Fibroblast of mammary gland (primary cell): ENCODE measurements at places on chromosomes 12 and 14.

DNA sequence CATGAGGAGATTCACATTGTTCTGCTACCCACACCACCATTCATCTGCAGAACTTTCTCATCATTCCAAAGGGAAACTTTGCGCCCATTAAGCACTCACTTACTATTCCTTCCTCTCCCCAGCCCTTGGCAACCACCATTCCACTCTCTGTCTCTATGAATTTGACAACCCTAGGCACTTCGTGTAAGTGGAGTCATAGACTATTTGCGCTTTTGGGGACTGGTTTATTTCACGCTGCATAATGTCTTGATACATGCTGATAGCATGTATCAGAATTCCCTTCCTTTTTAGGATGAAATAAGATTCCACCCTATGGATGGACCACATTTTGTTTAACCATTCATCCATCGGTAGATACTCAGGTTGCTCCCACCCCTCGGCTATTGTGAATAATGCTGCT lies 4.5 kb upstream of the EML1 start:
- no peak for DNase-seq

DNA sequence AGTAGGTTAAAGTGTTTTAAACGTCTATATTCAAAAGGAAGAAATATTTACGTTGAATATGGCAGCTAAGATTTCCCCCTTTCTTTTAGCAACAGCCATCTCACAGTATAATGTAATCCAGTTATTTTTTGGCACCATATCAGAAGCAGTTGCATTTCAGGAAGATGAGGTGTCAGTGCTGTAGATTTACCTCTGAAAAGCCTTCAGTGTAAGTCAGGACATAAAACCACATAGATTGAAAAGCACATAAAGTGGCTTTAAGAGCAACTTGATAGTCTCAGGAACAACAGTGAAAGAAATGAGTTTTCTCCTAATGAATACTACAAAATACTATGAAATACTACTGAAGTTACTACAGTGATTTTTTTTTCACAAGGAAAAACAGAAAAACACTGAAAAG lies 6.9 kb downstream of the MLH3 start:
- peak; percentile 70 for DNase-seq

DNA sequence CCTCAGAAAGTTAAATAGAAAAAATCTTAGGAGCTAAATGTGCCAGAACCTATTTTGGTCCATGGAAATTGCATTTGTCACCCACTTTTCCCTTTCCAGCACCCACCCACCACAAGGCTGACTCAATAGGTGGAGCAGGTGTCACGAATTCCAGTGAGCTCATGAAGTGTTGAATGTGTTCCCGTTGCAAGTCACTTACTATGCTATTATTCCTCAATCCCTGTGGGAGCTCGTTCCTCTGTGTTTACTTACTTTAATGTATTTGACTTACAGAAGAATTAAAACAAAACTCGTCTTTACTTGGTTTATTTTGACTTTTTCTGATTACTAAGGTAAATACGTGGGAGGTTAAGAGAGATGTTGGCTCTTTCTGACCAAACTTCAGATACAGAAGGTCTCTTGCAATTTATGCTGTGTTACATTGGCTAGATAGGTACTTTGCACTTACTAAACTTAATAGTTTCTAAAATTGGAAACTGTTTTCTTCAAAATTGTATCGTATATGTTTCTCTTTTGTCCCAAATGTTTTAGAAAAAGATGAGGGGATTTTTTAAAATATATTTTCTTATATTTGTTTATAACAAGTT lies 269.4 kb upstream of the NOVA1 start:
- DNase-seq, result peak; percentile 70

- DNase-seq, result peak; percentile 68
These were observed 145.7 kb downstream of the SAMD4A start for GRCh38 chr14:54712465-54713200.

DNA sequence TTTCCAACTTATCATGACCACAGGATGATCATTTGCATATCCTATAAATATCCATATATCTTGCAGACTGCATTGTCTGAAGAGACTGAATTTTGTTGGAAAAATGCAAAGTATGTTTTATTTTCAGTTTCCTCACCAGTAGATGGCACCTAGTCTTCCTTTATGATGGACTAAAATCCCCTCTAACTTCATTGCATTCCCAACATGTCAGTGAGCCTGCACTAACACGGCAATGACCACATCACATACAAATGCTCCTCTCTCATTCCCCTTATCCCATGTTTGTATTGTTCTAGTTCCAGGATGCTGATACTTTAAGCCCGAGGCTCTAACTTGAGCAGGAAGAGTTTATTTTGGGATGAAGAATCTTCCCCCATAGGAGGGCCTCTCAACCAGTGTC lies 24.7 kb upstream of the MYBPC1 start:
- peak; percentile 31 for DNase-seq

DNA sequence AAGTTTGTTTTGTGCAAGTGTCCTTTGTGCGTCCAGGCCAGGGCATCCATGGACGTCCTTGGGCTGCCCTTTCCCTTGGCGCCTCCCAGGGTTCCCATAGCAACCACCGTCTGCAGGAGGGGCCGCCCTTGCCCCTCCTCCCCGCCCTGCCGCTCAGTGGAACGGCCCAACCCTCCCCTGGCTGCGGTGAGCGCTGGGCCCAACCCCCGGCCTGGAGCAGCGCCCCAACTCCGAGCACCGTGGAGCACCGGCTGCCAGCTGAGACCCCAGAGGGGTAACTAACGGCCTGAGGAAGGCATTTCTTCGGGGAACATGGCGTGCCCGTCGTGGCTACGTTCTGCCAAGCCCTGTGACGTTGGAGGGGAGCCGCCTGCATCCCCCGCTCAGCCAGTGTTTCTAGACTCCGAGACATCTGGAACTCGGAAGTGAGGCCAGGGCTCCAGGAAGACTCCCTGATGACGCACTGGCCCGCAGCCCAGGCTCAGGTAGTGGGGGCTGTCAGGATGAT lies 5.3 kb upstream of the ACACB start:
- peak; percentile 83 for DNase-seq

- DNase-seq, result no peak
These were observed 2.0 kb upstream of the SDS start for GRCh38 chr12:113405694-113406093.

- no peak for DNase-seq
These were observed 117.5 kb upstream of the DYRK2 start for GRCh38 chr12:67531051-67531450.

DNA sequence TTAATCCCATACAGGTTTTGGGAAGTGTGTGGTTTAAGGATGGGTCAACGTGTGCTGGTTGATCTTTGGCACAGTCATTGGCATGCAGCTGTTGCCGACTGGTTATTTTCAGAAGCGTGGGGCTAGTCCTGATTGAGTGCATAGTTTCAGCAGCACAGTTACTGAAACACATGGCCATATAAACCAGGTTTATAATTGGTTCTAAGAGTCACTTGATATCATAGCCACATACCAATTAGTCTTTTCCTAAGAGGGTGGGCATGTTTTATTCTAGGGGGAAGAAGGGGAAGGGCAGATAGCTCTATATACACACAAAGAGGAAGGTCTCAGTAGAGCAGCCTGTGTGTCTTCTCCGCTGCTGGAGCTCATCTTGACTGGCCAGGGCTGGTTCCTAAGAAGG lies 11.0 kb upstream of the RPS6KL1 start:
- peak; percentile 40 for DNase-seq

DNA sequence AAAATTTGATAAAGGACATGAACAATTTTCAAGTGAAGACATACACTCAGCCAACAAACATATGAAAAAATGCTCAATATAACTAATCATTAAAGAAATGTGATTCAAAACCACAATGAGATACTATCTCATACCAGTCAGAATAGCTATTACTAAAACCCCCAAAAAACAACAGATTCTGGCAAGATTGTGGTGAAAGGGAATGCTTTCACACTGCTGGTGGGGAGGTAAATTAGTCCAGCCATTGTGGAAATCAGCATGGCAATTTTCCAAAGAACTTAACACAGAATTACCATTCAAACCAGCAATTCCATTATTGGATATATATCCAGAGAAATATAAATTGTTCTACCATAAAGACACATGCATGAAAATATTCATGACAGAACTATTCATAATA lies 18.7 kb upstream of the TAS2R14 start:
- DNase-seq, result no peak

DNA sequence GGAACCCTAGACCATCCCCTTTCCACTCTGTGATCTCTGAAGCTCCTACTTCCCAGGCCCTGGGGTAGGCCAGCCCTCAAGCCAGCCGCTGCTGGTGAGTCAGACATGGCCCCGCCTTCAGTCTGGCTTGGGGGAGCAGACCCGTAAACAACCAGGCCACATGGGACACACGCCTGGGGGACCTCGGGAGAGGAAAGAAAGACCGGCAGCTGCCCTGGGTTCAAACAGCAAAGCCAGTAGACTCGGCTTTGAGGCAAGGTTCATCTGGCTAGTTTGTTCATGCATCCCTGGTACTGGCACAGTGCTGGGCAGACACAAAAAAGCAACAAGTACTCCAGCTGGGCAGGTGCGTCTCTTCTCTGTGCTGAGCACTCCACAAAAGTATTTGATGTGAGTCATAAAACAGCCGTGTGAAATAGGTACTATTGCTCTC lies 101.9 kb downstream of the SETD3 start:
- DNase-seq, result peak; percentile 36

GRCh38 chr12:4939418-4940023 lies 29.8 kb downstream of the KCNA1 start:
- DNase-seq, result no peak

DNA sequence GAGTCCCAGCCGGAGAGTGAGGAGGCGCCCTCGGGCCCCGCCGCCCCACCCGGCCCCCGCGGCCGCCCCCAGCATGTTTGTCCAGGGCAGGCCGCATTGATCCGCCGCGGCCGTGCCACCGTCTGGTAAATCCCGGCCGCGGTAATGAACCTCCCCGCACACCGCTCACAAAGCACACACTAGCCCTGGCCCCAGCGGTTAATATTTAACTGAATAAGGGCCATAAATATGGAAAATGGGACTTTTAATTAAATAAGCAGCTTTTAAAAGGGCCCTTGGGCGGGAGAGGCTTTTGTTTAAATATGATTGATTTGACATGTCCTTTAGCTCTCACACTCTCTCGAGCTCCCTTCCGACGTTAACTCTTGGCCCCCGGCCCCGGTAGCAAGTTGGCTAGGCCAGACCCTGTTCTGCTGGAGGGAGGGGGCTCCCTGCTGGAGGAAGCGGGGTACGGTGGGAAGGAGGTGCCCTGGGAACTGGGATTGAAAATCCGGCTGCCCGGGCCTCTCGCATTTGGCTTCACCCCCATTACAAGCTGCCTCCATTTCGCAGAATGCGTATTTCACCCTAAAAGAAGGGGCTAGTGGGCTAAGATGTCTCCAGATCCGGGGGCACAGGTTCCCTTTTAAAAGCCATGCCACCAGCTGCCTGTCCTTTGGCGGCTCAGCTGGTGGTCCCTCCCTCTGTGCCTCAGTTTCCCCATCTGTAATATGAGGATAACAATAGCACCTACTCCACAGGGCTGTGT lies 199.8 kb downstream of the RBM19 start:
- DNase-seq, result no peak

GRCh38 chr14:98840091-98840490 lies 431.9 kb downstream of the BCL11B start:
- DNase-seq, result no peak

- DNase-seq, result no peak
These were observed 10.3 kb upstream of the PPP4R4 start for GRCh38 chr14:94163796-94164195.

- no peak for DNase-seq
These were observed 101.3 kb downstream of the SLC6A15 start for GRCh38 chr12:84811291-84811690.

- peak; percentile 34 for DNase-seq
These were observed 23.9 kb downstream of the TC2N start for GRCh38 chr14:91843437-91843836.

DNA sequence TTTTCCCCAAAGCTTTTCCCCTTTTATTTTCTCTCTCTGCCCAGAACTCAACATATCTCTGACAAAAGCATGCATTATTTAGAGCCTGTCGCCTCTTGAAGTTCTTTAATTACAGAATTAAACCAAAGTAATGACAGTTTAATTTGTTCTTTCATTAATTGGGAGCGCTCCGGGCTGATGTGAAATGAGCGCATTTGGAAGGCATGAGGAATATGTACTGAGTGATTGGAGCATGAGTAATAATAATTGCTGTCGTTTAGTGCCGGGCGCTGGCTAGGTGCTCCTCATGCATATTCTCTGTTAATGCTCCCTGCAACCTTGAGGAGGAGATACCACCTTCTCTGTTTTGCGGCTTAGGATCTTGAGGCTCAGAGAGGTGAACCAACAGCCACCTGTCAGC lies 120.5 kb downstream of the SLC25A47 start:
- peak; percentile 25 for DNase-seq

DNA sequence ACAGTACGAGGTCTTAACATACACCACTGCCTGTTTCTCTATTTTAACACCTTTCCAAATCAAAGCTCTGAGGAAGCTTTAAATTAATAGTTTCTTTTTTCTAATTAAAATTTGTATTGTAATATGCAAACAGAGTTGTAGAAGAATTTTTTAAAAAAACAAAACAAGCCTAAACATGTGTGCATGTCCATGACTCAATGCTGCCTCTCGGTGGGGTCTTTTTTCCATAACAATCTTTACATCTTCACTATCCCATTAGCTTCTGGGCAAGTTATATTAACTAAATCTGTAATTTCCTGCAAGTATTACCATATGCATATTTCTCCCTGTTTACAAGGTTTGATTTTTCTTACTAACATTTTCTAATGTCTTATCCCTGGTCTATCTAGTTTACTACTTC lies 143.9 kb upstream of the NAV3 start:
- DNase-seq, result peak; percentile 59

GRCh38 chr14:91294153-91294552 lies 49.6 kb upstream of the GPR68 start:
- peak; percentile 18 for DNase-seq

DNA sequence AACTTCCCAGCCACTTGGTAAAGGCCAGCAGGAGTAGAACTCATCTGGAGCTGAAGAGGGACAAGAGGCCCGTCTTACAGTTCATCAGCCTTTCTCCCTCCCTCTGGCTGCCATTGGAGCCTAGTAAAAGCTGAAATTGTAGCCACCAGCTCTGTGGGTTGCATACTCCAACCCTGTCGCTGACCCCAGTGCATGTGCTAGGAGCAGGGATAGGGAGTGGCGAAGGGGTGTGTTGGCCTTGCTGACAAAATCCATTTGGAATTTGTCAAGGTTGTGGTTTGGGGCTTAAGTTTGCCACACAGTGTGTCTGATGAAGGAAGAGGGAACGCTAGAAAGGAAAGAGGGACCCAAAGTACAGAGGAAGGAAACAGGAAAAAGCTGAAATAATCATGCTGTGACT lies 4.0 kb upstream of the ARF3 start:
- DNase-seq, result no peak

- no peak for DNase-seq
These were observed 264.7 kb downstream of the ZFP36L1 start for GRCh38 chr14:68528040-68528687.

DNA sequence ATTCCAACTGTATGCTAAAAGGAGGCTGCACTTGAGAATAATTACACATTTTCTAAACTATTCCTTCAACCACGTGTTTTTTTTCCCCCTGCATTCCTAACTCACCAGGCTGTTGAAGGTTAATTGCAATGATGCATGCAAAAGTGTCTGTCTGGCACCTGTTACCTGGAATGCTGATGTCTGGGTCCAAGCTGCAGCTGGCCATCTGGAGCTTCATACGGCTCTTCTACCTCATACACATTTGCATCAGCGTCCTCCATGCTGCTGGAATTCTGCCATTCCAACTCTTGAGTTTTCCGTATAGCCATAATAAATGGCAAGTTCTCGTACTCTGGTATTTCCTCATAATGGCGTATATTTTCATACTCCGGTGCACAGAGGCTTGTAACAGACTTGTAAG lies 8.6 kb downstream of the FGD6 start:
- no peak for DNase-seq

GRCh38 chr12:54052438-54053002 lies 1.1 kb upstream of the HOXC4 start:
- DNase-seq, result peak; percentile 66
